ENCODE measurements at places on chromosomes 1 and 21.

- DNase-seq = no peak
Measured at GRCh38 chr1:15764890-15765289, 6.3 kb downstream of the FBLIM1 start.

GRCh38 chr1:97070376-97070775 is 348.8 kb downstream of the PTBP2 start:
- DNase-seq = no peak

- DNase-seq = no peak
Measured at GRCh38 chr1:23795676-23796465, 4.7 kb downstream of the GALE start.

- no peak for DNase-seq
Measured at GRCh38 chr21:27812279-27812678, 845.4 kb upstream of the ADAMTS5 start.

- DNase-seq = no peak
Measured at GRCh38 chr1:203311368-203312301, 6.3 kb downstream of the BTG2 start.

DNA sequence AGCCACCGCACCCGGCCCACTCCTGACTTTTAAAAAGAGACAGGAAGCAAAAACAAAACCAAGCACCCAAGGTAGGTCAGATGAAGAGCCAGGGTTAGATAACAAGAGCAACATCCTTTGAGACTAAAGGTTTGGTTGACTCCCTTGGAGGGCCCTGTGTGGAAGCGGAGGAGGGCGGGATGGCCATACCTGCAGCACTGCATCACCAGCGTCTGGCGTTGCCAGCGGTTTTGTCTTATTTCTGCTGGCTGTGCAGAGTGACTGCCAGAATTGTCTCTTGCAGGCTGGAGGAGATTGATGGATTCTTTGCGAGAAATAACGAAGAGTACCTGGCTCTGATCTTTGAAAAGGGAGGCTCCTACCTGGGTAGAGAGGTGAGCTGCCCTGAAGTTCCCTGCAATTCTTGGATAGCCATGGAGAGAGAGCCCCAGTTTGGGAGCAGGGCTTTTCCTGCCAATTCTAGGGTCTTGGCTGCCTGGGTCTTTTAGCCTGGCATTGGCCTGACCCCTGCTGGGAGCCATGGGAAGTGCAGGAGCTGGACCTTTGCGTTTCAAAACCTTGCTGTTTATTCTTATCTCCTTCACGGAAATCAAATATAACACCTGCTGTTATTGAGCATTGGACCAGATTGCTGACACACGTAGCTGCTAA is 24.0 kb downstream of the QSOX1 start:
- peak; percentile 40 for DNase-seq

DNA sequence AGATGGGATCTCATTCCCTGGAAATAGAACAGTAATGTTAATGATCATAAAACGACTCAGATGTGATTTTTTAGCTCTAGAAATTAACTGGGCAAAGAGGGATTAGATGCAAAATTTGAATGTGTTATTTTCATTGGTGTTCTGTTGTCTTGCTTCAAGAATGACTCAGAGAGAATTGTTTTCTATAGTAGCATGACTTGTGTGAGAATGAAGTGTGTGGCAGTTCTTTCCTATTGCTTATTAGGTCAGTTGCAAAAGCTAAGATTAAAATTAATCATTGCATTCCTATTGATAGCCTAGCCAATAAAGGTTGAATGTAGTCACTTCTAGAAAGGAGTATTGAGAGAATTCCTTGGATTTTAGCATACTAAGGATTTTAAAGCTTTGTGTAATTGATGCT is 22.9 kb downstream of the SPEN start:
- DNase-seq = no peak

DNA sequence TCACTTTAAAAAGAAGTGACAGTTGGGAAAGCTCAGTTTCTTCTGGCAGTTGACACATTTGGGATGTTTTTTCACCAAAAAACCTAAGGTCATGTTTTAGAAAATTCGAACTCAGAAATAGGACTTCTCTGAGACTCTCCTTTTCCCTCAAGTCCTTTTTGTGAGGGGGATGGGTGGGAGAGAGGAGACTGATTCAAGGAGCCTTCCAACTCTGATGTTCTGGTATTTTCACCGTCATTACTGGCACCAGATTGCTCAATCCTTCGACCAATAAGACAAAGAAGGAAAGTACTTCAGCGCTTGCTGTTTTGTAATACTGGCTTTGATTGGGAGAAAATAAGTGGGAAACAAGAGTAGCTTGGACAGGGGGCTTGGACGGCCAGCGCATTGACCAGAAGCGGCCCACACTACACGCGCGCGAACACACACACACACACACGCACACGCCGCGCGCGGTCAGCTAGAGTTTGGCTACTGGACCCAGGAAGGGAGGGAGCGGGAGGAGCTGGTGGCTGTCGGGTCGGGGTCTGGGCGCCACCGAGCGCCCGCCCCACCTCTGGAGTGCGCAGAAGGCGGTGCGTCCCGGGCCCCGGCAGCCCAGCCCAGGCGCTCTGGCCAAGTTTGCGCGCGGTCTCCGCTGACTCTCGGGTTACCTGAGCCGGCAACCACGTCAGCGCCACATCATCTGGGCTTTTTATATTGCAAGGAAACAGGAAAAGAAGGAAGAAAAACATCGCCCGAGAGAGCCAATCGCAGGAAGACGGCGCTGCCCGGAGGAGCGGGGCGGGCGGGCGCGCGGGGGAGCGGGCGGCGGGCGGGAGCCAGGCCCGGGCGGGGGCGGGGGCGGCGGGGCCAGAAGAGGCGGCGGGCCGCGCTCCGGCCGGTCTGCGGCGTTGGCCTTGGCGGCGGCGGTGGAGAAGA is at the start of gene KCNK1:
KCNK1 (plus strand) TSS at position 855 of the 921 bp plus-strand sequence; CDS start at position 921, 66 bp downstream.
- peak; percentile 71 for DNase-seq

DNA sequence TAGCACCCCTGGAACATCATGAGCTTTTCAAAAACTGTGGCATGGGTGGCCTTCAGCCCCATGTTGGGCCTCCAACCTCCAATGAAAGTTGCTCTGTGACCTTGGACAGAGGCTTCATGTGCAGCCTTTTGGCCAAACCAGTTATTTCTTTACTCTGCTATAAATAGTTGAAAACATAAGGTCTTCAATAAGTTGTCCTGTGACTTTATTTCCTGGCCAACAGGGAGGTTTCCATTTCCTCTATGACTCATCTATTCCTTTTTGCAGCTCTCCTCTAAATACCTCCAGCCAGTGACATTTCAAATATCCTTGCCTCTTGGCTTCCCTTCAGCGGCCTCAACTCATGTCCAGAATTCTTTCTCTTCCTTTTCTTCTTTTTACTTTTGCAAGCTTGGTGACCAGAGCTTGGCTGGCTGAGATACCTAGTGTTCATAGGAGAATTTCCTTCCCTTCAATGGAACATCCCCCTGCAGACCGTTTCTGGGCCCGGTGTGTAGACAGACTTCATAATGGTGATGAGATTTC is 22.7 kb upstream of the TRIM67 start:
- no peak for DNase-seq

- no peak for DNase-seq
Measured at GRCh38 chr1:85225624-85226380, 25.0 kb upstream of the SYDE2 start.

- no peak for DNase-seq
Measured at GRCh38 chr1:48853006-48853405, 76.3 kb upstream of the BEND5 start.
